ENCODE measurements at places on chromosomes 16 and 17.

GRCh38 chr17:79617740-79618382 lies 7.0 kb upstream of the RBFOX3 start:
- no peak for DNase-seq

DNA sequence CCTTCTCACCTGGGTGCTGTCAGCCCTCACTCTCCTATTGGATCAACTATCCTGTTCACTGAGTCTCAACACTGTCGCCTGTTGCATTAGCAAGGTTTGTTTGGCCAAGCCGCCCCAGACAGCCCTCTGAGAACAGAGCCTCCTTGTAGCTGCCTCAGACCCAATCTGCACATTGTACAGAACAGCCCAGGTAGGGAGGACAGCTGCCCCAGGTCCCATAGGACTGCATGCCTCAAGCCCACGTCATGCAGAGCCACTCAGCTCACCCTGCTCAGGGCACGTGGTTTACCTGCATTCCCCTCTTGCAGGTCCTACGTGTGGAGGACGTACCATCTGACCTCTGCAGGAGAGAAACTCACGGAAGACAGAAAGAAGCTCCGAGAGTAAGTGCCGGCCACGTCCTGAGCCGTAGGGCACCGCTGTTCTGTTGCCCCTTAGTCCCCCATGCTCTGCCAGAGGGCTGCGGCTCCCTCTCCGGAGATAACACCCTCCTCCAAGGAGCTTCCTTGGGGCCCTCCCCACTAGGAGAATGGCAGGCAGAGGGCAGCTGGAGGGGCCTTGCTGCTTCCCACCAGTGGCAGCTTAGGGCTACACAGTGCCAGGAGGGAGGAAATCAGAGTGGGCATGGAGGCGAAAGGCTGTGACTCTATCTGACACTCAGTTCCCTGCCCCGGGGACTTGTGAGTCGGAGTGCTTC lies 2.8 kb downstream of the SNRNP25 start:
- DNase-seq = no peak

DNA sequence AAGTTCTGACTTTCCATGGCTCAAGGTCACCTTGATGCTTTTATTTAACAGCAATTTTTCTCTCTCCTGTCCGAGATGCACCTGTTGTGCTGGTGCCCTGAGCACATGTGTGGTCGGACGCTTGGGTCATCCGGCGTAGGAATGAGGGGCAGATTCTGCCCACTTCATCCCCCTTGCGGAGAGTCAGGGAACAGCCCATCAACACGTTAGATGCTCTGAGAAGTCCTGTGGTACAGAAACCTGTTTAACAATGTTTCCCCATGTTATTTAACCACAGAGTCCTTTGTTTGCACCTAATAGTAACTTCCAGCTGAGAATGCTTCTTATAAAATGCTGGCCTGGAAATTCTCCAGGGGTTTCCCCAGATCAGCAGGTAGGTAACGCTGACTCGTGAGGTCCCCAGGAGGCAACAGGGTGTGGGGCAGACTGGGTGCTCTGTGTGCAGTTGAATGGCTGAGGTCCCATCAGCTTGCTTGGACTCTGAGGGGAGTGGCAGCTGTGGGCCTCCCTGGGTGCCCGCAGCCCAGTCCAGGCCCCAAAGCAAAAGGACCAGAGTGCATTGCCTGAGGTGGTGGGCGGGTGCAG lies 17.8 kb downstream of the DOC2B start:
- no peak for DNase-seq

DNA sequence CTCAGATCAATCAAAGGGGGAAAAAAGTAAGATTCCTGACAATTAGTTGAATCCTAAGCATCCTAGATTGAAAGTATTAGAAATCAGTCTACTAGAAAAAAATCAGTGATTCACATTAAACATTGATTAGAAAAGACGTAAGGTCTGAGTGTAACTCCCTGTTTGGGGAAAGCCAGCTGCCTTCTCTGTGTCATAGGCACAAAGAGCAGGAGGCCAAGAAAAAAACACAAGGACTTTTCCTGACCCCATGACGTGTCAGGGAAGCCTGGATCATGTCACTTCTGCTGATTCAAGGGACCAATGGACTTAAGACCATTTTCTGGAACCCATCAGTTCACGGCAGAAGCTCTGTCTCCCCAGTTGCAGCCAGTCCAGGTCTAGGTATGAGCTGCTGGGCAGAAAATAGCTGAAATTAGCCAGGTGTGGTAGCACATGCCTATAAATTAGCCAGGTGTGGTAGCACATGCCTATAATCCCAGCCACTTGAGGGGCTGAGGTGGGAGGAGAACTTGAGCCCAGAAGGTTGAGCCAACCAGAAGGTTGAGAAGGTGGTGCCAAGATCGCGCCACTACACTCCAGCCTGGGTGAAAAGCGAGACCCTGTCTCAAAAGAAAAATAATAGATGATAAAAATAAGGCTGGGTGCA lies 35.9 kb downstream of the RANBP10 start:
- no peak for DNase-seq

DNA sequence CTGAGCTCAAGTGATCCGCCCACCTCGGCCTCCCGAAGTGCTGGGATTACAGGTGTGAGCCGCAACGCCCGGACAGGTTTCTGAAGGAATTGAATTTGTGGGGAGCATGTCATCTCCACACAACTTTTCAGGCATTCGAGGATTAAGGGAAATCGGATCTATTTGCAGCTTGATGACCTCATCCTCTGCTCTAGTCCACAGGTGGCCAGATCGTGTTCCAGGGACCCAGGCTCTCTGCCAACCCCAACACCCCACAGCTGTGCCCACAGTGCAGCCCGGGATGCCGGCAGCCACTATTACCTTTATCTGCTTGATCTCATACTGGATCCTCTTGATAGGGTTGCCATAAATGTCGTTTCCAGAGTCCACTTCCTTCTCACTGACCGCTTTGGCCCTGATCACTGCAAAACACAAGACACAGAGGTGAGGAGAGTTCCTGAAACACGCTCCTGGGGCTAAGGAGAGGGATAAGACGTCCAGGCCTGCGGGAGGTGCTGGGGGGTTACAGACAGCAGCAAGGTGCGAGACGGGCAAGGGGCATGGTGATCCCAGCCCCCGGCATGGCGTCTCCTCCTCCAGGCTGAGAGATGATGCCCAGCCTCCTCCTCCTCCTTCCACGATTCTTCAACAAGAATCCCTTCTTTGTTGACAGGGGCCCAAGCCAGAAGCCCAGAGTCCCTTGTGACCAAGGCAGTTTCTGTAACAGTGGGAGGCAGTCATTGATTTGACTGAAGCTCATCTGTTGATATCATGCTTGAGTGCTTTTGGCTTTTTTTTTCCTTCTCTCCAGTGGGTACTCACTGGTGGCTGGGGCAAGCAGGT lies 29.3 kb downstream of the CEP295NL start:
- DNase-seq = peak; percentile 33

DNA sequence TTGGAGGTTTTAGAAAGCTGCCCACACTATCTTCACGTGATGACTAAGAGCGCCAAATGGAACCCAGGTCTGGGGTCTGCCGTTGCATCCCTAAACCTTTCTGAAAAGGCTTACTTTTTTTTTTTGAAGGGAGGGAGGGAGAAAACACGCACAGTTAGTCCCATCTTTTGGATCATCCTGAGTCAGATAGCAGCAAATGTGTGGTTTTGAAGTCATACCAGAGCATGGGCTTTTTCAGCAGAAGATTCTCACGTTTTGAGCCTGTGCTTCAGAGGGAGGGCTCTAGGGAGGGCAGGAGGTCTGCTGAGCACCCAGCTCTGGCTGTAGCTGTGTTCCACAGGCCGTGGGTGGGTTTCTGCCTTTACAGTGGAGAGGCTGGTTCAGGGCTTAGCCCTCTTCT lies 194.7 kb downstream of the SNX29 start:
- no peak for DNase-seq

DNA sequence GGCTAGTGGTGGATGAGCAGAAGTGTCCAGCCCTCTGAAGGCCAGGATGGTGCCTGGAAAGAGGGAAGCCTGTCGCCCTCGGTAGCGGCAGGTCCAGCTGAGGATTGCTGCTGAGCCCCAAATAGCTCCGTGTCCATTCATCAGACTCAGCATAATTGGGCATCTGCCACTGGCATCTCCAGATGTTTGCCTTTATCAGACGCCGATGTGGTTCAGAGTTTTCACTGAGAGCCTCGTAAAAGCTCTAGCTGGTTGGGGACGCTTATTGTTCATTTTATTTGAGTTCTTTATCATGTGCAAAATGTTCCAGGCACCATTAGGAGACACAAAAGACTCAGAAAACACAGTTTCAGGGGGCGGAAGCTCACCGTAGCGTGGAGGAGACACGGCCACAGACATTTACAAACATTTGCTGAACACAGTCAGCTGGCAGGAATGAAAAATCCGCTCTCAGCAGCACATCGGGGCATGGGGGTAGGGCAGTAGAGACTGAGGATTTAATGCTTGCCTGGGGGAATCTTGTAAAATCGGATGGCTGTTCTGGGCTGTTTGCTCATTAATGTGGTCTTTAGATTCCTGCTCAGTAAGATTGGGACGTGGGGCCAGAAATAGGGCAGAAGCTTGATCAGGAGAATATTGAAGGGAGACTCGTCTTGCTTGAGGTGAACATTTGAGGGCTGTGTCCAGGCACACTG lies 41.7 kb downstream of the SMPD3 start:
- no peak for DNase-seq

- DNase-seq = no peak
Observed at GRCh38 chr16:51540259-51540658, 389.2 kb upstream of the SALL1 start.

- DNase-seq = peak; percentile 22
Observed at GRCh38 chr17:19650826-19651225, 2.3 kb downstream of the ALDH3A2 start.

GRCh38 chr16:67541391-67542263 lies 13.0 kb downstream of the RIPOR1 start:
- no peak for DNase-seq

DNA sequence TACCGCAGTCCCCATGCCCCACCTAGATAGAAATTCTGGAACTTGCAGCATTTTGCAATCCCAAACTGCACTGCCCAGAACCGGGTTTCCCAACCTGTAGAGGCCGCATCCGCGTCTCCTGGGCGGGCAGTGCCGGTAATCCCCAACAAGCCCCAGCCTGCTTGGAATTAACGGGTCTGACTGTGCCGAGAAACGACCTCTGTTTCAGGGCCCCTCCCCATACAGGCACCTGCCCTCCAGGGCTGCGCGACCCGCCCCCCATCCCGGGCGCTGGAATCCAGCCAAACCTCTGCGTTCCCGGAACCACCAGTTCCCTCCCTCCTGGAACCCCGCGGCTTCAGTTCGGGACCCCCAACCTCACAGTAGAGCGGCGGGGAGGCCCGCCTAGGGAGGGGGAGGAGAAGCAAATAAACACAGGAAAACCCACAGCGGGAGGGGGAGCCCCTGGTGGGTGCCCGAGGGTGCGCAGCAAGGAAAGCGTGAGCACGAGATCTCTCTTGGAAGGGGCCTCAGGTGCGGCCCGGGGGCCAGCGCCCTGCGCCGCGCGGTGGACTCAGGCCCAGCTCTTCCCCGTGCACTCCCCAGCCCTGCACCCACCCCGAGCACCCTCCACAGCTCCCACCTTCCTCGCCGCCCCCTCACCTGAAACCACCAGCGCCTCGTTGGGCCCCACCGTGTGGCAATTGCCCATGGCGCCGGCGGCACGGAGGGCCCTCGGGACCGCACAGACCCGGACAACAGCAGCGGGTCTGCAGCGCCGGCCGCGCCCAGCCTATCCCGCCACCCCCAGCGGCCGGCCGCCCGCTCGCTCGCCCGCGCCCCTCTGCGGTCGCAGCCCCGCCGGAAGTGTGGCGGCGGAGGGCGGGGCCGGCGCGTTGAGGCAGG lies at the start of gene FLOT2:
TSS of gene FLOT2 (minus strand) at position 850 of the 885 bp plus-strand sequence. CDS start at position 691, 159 bp downstream.
- DNase-seq = peak; percentile 67

- DNase-seq = no peak
Observed at GRCh38 chr16:2925951-2926649, 14.4 kb downstream of the FLYWCH1 start.

DNA sequence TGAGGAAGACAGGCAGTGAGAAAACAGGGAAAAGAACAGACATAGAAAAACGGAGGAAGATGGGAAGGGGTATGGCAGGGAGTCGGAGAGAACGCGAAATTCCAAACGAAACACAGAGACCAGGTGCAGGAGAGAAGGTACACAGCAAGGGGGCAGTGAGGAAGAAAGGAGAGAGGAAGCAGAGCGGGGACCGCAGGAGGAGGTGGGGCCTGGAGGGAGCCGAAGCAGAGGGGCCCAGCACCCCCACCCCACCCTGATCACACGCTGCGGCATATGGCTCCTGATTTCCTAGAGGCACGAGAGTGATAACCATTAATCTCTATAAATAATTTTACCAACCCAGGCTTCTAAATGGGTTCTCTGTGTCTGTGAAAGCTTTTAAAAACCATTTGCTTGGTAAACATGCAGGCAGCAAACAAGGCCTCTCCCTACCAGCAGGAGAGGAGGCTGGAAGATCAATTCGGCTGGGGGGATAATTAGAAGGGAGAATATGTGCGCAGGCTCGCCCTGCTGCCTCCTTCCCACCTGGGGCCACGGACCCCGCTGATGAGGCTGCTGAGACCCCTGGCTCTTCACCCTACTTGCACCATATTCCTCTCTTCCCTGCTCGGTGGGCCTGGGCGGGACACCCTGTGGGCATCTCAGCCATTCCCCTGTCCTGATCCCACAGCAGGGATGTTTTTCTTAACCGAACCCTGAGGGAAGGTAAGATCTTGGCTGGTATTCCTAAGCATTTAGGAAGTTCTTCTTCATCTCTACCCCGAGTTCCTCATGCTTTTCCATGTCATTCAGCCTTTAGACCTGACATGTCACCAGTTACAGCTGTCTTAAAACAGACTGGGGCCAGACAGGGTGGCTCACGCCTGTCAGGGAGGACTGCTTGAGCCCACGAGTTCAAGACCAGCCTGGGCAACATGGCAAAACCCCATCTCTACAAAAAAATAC lies 86.7 kb downstream of the TMEM132E start:
- no peak for DNase-seq

All from LoVo (cell line).